Activated naive CD4-positive, alpha-beta T cell treated with anti-CD3 and anti-CD28 coated beads, Interleukin-2, amount 50 U/mL, for 16 hours (primary cell): ENCODE measurements at places on chromosomes 12 and 14.
A peak's percentile ranks its signal among the peaks of the same experiment; 100 is the strongest.

GRCh38 chr12:80490329-80490728 is 46.3 kb downstream of the PTPRQ start:
- DNase-seq: no peak

- DNase-seq: no peak
These were observed 5.6 kb downstream of the RBP5 start for GRCh38 chr12:7122811-7123769.

DNA sequence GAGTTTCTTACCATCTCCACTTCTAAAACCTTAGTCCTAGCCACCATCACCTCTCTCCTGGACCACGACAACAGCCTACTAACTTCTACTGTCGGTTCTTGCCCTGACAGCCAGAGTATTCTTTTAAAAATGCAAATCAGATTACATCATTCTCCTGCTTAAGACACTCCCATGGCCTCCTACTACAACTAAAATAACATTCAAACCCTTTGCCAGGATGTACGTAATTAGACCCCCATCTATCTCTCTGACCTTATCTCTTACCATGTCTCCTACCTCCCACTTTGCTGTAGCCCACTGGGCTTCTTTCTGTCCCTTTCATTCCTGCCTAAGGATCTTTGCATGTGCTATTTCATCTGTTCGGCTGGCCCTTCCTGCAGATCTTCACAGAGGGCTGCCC is 27.6 kb downstream of the TRIM9 start:
- DNase-seq: no peak

DNA sequence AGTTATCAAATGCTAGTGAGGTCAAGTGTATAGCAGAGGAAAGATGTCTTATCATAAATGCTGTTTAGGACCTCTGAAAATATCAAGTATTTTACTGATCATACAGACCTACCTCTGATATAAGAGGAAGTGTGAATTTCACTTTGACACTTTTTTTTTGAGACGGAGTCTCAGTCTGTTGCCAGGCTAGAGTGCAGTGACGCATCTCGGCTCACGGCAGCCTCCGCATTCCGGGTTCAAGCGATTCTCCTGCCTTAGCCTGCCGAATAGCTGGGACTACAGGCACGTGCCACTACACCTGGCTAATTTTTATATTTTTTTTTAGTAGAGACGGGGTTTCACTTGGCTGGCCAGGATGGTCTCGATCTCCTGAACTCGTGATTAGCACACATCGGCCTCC is 55.1 kb upstream of the PIK3C2G start:
- DNase-seq: no peak

- DNase-seq: no peak
These were observed 1.7 kb downstream of the FBXO34 start for GRCh38 chr14:55272922-55273321.

- DNase-seq: no peak
These were observed 263.4 kb upstream of the PLEKHG7 start for GRCh38 chr12:92439420-92439805.

- DNase-seq: peak; percentile 60
These were observed 7.7 kb downstream of the PPP1R3E start for GRCh38 chr14:23294734-23295561.

DNA sequence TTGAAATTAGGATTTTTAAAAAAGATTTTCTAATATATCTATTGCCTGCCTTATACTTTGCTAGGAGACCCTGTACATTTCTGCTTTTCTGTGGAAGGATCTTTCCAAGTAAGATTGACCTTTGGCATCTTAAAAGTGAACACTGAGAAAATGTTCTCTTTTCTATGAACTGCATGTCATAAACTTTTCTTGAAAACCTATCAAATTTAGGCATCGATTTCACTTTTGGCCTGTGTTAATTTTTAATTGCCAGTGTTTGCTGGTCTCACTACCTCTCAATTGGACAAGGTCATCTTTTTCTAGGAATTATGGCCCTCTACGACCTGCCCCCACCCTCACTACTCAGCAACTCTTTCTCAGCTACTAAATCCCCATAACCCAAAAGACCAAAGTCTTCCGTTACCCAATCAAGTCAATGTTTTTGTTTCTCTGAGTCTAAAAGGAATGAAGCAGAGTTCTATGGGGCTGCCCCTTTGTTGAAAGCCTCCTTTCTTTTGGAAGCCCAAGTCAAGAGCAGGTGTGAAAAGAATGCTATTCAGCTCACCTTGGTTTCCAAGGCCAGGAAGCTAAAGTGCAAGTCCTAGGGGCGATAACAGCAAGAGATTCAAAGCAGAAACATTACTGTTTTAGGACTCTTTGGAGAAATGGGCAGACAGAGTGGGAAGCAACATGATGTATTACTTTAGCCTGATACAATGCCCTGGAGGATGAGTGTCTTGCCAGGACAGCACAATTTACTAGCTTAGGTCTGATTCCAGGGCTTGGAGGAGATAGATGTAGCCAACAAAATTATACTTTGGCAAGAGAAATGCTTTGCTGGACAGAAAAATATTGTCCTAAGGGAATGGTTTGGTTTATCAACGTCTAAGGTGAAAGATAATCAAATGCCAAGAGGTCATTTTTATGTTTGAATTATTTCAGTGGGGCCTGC is 55.0 kb downstream of the IGF1 start:
- no peak for DNase-seq

- no peak for DNase-seq
These were observed 13.8 kb upstream of the METAP2 start for GRCh38 chr12:95460105-95460504.

DNA sequence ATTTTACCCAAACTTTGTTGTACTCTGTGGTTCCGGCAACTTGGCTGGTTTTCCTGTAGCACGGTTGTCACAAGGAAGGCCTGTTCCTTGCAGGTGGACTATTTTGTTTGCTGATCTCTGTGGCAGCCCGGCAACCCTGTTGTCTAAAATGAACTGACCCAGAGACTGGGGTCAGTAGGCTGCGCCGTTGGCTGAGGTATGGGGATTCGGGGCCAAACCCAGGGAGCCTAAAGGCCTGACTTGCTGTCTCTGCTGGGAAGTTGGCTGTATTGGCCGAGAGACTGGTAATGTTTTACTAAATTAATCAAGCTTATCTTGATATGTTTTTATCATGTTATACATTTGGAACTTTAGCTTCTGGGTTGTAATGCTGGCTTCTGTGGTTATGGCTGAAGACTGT is 13.8 kb downstream of the SMIM41 start:
- no peak for DNase-seq

- no peak for DNase-seq
These were observed 4.6 kb upstream of the SLCO1B3 start for GRCh38 chr12:20805921-20806320.

DNA sequence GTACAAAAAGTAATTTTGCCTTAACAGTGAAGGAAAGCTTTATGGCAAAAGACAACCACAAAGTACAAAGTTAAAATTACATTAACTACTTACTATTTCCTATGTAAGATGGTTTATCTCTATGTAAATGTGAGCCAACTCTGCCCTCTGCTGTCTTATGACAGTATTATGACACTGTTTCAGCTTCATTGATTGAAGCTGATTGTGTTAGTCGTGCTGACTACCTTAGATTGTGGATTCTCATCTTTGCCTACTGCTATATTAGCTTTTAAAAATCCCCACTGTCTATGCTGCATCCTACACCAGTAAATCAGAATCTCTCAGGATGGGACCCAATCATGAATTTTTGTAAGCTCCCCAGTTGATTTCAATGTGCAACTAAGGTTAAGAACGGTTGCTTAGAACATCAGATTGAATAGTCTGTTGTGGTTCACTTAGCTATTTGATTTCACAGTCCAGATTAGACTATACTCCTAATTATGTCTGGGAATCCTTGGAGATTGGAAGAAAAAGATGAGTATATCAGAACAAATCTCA is 12.2 kb upstream of the SPTB start:
- DNase-seq: no peak

GRCh38 chr12:34214011-34214410 is 191.7 kb downstream of the ALG10 start:
- DNase-seq: no peak

DNA sequence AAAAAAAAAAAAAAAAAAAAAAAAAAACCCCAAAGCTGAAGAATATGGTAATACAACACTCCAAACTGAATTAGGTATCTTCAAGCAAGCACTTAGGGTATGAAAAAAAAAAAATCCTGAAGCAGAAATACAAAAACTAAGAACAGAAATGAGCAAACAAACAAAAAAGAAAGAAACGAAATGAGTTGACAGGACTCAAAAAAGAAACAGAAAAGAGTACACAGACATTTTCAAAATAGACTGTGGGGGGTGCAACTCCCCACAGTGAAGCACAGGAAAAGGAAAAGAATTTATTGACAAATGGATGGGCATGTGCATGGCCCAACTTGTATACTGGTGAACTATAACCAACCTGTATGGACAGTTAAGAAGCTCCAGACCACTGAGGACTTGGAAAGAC is 24.6 kb downstream of the RPS6KA5 start:
- DNase-seq: no peak

DNA sequence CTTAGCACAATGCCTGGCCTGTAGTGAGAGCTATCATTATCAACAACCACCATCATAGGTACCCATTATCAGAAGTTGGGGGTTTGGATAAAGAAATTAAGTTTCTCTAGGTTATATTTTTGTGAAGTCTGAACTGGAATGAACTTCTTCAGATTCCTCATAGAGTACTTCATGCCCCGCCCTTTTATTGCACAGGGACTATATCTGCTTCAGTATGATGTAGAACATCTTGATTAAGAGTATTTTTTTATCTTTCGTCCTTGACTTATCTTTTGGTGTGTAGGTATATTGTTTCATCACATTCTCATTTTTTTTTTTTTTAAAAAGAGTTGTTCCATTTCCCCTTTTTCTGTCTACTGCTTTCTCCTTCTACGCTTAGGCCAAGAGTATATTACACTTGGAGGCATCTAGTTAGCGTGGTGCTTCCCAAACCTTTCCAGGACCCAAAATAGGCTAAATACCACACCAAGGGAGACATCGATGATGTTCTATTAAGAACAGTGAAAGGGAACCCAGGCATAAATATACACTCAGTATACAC is 467.5 kb downstream of the ZFP36L1 start:
- DNase-seq: no peak

DNA sequence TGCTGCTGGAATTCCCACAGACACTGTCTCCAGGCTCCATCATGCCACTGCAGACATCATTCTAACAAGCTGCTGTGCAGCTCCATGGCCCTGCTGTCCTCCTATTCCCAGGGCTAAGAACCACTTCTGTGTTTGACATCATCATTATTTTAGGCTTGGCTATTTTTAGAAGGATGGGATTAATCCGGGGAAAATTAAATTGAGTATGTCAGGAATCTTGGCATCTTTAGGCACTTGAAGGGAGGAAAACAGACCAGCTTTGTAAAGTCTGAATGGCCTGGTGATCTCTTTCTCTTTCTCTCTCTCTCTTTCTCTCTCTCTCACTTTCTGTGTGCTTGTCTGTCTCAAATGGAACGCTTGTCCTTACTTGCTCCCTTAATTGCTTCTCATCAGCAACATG is 568.3 kb upstream of the FLRT2 start:
- DNase-seq: no peak

GRCh38 chr12:67716817-67717216 is 68.3 kb downstream of the DYRK2 start:
- no peak for DNase-seq

- no peak for DNase-seq
These were observed 365.3 kb downstream of the NUAK1 start for GRCh38 chr12:105773471-105773870.

- DNase-seq: no peak
These were observed 7.4 kb upstream of the COX16 start for GRCh38 chr14:70366911-70367310.

- no peak for DNase-seq
These were observed 1.9 kb upstream of the PPP1R13B start for GRCh38 chr14:103849151-103849886.

- DNase-seq: no peak
These were observed 12.1 kb upstream of the STAC3 start for GRCh38 chr12:57263096-57263495.

DNA sequence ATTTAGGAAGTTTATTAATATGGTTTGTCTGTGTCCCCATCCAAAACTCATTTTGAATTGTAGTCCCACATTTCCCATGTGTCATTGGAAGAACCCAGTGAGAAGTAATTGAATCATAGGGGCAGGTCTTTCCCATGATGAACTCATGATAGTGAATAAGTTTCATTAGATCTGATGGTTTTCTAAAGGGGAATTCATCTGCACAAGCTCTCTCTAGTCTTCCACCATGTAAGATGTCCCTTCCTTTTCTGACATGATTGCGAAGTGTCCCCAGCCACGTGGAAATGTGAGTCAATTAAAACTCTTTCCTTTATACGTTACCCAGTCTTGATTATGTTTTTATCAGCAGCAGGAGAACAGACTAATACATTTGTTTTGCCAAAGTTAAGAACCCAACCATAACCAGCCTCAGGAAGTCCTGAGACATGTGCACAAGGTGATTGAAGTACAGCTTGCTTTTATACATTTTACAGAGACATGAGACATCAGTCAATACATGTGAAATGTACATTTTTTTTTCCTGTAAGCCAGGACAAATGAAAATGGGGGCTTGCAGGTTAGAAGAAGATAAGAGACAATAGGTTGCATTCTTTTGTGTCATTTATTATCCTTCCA is 1136.7 kb downstream of the TMEM121 start:
- no peak for DNase-seq

GRCh38 chr12:28543021-28543890 is 353.0 kb downstream of the CCDC91 start:
- no peak for DNase-seq

DNA sequence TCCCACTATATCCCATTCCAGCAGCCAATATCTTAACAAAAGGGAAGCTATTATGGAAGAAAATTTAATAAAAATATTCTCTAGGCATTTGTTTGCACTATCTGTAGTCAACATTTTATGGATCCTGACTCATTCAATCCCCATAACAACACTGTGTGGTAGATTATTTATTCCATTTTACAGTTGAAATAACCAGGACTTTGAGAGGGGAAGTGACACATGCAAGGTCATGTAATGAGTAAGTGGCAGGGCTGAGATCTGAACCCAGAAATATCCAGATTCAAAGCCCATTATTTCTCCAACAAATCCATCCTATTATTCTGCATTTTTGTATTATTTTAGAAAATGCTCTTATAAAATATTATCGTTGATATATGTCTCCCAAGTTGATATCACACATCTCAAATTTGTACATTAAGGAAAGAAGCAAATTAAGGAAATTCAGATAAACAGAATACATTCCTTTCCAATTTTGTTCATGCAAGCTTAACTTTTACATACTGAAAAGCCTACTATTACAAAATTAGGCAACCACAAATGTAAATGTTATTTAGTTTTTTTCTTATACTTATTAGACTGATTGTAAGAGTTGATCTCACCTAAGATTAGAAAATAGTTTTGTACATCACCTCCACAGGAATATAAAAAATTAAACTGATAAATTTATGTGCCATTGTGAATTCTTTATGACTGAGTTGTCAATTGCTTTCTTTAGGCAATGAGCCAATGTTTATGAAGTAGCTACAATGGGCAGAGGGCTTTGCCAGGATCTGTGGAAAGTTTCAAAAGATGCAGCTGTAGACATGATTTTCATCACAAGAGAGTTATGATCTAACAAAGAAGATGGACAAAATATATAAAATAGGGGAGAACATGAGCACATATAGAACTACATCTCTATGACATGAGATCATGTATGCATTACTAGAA is 55.1 kb upstream of the E2F7 start:
- no peak for DNase-seq
